ENCODE measurements at places on chromosomes 7 and 10.
A peak's percentile ranks its signal among the peaks of the same experiment; 100 is the strongest.

- no peak for DNase-seq
Measured at GRCh38 chr7:50848203-50848602, 65.5 kb upstream of the GRB10 start.

DNA sequence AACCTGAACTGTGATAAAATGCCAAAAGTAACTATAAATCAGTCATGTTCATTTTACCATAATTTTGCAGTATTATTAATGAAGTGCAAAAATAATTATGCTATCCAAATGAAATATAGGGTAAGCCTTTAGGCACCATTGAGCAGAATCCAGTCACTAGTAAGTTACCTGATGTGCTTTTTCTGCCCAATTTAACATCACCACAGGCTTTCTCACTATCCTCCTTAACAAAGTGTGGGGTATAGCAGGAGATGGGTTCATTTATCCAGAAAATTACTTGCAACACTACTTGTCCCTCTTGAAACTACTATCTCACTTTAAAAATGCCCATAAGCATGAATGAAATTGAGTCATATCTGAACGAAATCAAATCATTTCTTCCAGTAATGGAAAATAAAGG is 211.0 kb downstream of the SEMA3A start:
- DNase-seq, result no peak

GRCh38 chr7:36509962-36510361 is 120.3 kb downstream of the ANLN start:
- DNase-seq, result no peak

GRCh38 chr10:45075216-45075615 is 74.5 kb downstream of the ZNF22 start:
- no peak for DNase-seq

DNA sequence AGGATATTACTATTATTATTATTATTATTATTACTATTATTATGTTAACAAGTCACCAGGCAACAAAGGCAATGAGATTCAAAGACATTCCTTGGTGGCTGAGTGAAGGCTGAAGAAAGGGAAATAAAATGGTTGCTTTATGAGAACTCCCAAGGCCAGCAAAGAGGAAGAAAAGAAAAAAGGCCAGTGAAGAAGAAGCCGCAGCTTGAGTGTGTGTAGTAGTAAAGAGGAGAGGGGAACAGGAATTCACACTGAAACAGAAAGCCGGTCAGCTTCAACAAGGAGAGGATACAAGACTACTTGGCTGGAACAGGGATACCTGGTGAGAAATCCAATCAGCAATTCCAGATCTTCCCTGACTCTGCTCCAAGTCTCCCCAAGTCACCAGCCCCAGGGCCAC is 42.4 kb downstream of the PLXNA4 start:
- no peak for DNase-seq

GRCh38 chr10:51079331-51079730 is 5.0 kb downstream of the PRKG1 start:
- DNase-seq, result peak; percentile 68

GRCh38 chr7:93720106-93720505 is 145.6 kb upstream of the CALCR start:
- no peak for DNase-seq

DNA sequence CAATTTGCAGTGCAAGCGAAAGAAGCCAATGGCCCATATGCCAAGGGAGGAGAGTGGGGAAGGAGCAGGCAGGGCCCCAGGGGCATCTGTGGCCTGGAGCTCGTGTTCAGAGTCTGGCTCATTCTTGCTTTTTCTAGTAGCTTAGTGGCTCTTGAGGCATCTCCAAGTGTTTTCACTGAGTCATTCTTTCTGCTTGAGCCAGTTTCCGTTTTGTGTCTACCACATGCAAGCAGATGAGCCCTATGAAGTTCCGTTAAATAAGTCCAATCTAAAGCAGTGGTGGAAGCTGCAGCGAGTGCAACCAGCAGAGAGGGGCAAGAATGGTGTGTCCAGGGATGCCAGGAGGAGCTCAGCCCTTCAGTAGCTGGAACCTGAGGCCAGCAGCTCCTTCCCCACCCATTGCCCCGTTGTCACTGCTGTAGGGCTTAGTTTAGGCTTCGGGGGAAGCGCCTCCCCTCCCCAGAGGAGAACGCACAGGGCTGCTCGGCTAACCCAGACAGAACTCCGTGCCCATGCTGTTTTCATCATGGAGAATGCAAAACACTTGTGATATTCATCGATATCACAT is 57.4 kb upstream of the EBF3 start:
- DNase-seq, result peak; percentile 18

GRCh38 chr7:77989981-77990566 is 191.5 kb downstream of the PHTF2 start:
- peak; percentile 50 for DNase-seq

GRCh38 chr7:140607441-140607989 is 33.1 kb downstream of the DENND2A start:
- peak; percentile 66 for DNase-seq

- DNase-seq, result peak; percentile 81
Measured at GRCh38 chr7:26686448-26686981, 177.9 kb downstream of the SKAP2 start.

DNA sequence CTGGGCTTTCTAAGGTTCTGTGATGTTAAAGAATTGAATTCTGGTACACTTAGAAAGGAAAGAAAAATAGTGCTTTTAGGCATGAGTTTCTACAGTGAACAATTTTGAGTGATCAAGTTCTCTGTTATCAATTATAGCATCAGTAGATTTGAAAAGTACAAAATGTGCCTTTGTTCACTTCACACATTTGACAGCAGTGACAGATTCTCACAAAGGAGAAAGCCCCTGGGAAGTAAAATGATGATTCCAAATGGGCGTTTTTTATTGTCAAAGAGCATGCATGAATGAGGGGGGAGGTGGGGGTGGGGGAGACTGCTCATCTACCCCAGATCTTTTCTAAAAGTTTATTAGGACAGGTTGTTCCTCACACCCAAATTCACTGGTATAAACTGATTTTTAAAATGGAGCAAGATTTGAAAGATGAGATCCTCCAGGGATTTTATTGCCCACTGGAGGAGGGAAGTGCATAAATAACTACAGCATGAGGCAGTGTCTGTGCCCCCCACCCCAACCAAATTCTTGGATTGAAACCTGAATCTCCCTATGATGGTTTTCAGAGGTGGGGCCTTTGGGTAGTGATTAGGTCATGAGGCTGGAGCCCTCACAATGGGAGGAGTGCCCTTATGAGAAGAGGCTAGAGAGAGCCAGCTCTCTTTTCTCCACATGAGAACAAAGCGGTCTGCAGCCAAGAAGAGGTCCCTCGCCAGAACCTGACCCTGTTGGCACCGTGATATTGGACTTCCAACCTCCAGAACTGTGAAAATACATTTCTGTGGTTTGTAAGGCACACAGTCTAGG is 79.5 kb downstream of the AOAH start:
- peak; percentile 52 for DNase-seq

GRCh38 chr7:132075515-132075914 is 500.8 kb downstream of the PLXNA4 start:
- DNase-seq, result no peak

DNA sequence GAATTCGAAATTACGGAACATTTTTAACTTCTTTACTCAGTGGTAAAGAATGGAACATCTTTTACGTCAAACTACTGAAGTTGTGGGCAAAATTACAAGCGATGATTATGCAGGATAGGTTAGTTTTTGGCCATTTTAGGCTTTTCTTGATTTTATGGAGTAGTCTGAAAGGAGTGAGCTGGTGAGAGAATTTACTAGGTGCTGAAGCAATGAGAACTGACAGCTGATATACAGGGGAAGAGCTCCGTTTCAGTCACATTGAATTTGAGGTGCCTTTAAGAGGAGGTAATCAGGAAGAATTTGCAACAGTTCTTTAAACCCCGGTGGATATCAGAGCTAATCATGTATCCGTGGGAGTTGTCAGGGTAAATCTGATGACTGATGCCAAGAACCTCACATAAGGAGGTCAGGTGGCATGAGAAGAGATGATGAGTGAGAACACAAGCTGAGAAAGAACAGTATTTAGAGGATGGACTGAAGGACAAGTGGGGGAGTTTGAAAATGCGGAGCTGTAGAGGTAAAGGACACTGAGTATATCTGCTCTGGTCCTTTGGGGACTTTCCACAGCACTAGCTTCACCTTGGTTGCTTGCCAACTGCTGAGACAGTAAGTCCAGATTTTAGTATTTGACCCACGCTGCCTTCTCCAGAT is 104.3 kb downstream of the AHR start:
- no peak for DNase-seq

- DNase-seq, result peak; percentile 98
Measured at GRCh38 chr10:77513781-77514331, 123.8 kb downstream of the KCNMA1 start.

DNA sequence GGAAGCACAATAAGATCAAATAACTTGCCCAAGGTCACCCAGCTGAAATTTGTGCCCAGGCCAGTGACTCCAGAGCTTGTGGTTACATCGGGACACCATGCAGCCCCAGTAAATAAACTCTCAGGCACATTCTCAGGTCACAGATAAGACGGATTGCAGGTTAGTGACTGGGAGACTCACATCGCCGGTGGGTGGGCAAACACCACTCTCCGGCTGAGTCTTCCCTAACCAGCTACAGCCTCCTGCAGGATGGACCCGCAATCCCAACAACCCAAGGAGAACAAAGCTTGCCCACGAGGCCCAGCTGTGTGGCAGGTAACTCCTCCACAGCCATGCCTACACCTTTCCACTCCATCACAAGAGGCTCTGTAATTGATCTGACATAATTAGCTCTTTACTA is 81.7 kb upstream of the EFCAB10 start:
- no peak for DNase-seq

GRCh38 chr10:16853201-16853600 is 36.0 kb upstream of the RSU1 start:
- no peak for DNase-seq

DNA sequence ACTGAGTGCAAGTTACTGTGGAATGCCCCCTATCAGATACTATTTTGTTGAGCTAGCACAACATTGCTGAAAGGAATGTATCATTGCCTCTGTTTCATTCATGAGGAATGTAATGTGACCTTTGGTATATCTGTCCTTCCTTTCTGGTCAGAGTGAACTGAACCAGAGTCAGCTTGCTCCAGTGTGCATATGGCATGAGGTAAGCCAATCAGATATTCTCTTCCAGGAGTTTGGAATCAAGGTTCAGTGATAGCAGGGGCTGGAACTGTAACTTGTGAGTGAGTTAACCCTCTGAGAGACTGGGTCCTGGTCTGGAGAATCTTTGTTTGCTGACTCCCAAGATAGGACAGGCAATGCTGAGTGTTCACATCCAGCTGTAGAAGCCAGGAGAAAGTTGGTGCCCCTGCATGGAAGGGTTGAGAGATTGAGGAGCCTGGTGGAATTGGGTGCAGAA is 45.3 kb upstream of the OSBPL3 start:
- DNase-seq, result peak; percentile 68

DNA sequence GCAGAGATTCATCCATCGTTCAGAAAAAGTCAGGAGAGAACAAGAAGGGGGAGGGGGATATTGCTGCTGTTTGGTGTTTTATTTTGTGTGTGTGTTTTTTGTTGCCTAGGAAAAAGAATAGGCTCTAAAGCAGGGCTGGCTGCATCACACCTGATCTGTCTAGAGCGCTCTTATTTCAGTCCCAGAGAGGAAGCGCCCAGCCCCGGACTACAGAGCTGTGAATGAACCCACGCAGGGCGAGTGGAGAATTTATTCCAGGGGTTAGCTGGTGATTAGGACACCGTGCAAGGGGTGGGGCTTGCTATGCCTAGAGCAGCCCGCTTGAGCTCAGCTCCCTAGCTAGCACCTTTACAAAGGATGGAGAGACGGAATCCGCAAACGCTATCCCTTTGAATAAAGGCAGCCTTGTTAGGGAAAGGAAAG is 621 bp upstream of the FAM13C start:
- DNase-seq, result peak; percentile 74

DNA sequence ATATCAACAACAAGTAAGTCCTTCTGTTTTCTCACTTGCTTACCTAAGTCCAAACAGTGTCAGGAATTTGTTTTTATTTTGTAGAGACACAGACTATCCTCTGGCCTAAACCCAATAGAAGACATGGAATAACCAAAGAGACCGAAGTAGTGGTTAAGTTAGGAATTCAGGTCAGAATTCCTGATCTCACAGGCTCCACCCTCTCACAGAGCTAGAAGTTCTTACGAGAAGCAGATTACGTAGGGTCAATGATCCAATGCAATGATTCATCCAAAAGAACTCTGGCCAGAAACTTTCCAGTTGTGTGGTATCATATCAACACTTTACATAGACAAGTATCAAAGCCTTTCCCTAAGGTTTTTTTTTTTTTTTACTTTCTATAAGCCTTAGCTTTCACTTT is 73.8 kb downstream of the IQUB start:
- DNase-seq, result no peak

DNA sequence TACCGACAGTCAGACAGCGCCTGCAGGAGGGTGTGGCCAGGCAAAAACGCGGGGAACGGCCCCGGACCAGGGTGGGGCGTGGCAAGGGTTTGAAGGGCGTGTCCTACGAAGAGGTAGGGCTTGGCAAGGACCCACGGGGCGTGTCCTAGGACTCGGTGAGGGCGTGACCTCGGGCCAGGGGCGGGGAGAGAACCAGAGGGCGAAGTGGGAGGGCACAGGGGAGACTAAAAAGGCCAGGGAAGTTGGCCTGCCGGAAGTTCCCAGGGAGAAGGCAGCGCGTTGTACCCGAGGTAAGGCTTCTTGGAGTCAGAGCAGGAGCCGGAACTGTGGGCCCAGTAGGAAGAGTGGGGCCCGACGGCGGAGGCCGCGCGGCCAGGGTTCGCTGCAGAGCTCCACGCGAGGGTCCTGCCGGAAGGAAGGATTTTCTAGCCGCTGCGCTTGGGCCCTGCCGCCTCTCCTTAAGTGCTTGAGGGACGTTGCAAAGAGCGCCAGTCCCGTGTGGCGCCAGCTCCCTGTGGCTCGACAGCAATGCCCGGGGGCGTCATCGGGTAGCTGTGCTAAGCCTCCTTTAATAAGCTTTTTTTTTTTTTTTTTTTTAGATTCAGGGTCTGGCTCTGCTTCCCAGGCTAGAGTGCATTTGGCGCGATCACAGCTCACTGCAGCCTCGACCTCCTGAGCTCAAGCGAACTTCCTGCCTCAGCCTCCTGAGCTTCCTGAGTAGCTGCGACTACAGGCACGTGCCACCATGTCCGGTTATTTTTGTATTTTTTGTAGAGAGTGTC is at the start of gene PTER:
PTER (plus strand) TSS at position 253 of the 782 bp plus-strand sequence. CDS start 47,375 bp downstream, outside the sequence.
- peak; percentile 100 for DNase-seq

GRCh38 chr7:21422751-21423150 is 5.1 kb upstream of the SP4 start:
- no peak for DNase-seq

GRCh38 chr7:39898867-39899266 is 51.2 kb upstream of the CDK13 start:
- no peak for DNase-seq

DNA sequence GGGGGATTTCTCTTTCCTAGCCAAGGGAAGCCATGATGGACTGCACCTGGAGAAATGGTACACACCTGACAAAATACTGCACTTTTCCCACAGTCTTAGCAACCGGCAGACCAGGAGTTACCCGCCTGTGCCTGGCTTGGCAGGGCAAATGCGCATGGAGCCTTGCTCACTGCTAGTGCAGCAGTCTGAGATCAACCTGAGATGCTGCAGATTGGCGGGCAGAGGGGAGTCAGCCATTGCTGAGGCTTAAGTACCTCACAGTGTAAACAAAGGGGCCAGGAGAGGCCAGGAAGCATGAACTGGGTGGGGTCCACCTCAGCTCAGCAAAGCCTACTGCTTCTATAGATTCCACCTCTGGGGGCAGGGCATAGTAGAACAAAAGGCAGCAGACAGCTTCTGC is 49.4 kb downstream of the OR13A1 start:
- no peak for DNase-seq

- no peak for DNase-seq
Measured at GRCh38 chr7:4246536-4246935, 435.6 kb upstream of the FOXK1 start.
